ENCODE measurements at places on chromosomes 2 and 18.

GRCh38 chr18:45439851-45440645 lies 175.2 kb upstream of the SLC14A2 start:
- no peak for DNase-seq

GRCh38 chr2:33104726-33105125 lies 158.0 kb downstream of the LTBP1 start:
- no peak for DNase-seq

GRCh38 chr18:8793445-8794155 lies 88.2 kb downstream of the MTCL1 start:
- no peak for DNase-seq

DNA sequence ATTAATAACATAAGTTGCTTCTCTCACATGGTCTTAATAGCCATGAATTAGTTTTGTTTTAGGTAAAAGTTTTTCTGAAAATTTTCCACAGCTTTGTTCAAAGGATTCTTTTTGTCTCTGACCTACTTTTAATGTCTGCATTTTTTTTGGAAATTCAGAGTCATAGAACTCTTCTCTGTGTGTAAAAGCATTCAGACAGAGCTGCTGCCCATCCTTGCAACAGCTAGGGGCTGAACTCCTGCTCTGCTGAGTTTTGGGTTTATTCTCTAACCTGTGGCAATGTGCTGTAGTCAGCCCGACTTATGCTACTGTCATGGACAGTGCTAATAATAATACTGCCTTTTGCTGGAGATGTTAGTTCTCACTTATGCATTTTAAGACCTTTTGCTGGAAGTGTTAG lies 44.1 kb downstream of the RALBP1 start:
- no peak for DNase-seq

DNA sequence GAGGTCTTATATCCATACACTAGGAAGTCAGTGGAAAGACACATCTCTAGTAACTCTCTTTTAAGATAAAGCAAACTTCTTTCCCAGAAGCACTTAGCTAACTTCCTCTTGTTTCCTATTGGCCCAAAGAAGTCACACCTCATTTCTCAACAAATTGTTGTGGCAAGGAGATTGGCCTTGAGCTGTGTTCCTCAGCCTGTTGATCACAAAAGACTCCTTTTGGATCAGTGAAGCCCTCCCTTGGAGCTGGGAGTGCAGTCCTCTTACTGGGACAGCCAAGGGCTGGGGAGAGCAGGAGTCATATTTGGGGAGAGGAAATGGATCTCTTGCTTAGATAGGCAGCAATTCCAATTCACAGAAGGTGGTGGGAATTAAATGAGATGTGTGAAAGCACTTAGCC lies 51.2 kb upstream of the DAPL1 start:
- DNase-seq, result no peak

- DNase-seq, result no peak
Measured at GRCh38 chr2:55609938-55610578, 7.4 kb downstream of the PPP4R3B start.

DNA sequence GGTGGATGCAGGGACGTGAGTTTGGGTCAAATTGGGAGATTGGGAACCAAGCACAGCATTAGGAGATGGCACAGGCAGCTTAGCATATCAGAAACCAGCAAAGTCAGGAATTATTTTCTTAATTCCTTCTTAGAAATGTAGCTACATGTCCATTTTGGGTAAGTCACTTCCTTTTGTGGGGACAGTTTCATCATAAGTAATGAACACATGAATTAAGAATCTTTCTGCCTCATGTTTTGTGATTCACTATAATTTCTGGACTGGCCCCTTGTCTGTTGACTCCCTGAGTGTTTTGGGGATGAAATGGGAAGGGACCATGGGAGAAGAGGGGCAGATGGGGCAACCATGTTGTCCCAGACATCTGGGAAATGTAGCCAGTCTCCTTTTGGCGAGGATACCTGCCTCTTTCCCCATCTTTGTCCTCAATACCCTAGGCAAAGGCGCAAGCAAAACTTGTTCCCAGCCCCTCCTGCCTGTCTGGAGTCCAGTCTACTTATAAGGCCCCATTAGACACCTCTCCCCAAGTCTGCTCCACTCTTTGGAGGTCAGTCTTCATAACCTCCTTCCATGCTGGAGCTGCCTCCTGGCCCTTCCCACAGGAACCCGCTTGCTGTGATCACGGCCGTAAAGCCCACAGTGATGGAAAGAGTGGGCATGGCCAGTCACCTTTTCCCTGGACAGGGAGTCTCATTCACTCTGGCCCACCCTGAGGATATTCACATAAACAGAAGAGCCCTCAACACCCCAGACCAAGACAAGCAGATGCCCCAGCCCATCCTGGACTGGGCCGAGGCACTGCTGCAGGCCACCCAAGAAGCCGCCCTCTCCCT lies 25.7 kb downstream of the MTHFD2 start:
- no peak for DNase-seq

DNA sequence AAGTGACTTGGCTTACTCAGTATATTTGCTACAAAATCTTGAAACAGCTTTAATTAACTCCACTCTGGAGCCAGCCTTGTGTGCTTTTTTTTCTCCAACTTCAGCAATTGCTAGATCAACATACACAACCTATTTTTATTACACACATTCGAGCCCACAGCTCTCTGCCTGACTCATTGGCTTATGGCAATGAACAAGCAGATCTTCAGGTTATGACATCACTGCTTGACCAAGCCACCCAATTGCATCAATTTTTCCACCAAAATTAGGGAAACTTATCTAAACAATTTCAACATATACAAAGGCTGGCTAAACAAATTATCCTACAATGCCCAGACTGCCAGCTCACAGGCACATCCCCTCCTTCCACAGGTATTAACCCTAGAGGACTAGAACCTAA lies 39.6 kb upstream of the PDK1 start:
- DNase-seq, result no peak

DNA sequence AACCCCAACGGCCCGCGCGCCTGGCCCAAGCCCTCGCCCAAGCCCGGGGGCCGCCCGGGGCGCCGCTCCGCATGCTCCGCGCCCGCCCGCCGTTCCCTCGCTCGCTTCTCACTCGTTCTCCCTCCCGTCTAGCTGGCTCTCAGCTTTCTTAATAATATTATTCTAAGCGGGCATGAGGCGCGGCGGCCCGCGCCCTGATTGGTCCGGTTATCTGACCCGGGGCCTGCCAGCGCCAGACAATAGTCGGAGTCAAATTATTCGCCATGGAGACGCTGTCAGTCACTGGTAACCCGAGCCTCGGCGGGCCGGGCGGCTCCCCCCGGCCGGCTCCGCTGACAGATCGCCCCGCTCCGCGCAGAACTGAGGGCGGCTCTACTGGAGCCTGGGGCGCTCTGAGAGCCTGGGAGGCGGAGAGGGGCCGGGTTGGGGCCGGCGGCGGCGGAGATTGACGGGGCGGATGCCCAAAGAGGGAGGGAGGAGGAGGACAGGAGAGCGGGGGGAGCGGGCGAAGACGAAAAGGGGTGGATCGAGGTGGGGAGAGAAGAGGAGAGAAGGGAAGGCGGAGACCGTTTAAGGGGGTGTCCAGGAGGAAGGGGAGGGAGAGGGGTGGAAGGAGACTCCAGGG lies at the start of gene SIX2:
TSS of gene SIX2 (minus strand) at position 150 of the 625 bp plus-strand sequence. CDS start 342 bp downstream, outside the sequence.
- no peak for DNase-seq

DNA sequence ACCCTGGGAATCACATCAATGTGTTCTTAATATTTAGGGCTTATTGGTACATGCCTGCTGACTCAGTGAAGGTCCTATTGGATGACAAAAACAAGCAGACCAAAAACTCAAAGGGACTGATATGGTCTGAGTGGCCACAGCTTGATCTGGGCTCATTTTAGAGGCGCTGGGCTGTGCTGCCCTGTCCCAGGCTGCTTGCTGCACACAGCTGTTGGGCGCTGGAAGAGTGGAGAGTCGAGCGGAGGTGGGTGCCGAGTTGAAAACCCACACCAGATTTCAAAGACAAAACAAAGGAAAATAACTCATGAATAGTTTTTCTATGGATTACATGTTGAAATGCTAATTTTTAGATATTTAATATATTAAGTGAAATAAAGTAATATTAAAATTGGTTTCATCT lies 68.5 kb downstream of the LONRF2 start:
- DNase-seq, result no peak

DNA sequence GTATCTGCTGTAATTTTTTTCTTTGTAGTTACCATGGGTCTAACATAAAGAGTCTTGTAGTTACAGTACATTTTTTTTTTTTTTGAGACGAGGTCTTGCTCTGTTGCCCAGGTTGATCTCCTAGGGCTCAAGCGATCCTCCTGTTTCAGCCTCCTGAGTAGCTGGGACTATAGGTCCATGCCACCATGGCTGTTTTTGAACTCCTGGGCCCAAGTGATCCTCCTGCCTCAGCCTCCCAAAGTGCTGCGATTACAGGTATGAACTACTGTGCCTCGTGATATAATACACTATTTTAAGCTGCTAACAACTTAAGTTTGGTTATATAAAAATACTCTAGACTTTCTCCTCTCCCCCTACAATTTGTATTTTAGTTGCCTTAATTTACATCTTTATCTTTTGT lies 46.3 kb downstream of the ASB1 start:
- DNase-seq, result no peak

GRCh38 chr2:198490748-198491147 lies 686.4 kb downstream of the PLCL1 start:
- no peak for DNase-seq

- no peak for DNase-seq
Measured at GRCh38 chr18:43247944-43248343, 29.3 kb downstream of the SYT4 start.

GRCh38 chr18:63113899-63114565 lies 205.5 kb downstream of the BCL2 start:
- DNase-seq, result no peak

DNA sequence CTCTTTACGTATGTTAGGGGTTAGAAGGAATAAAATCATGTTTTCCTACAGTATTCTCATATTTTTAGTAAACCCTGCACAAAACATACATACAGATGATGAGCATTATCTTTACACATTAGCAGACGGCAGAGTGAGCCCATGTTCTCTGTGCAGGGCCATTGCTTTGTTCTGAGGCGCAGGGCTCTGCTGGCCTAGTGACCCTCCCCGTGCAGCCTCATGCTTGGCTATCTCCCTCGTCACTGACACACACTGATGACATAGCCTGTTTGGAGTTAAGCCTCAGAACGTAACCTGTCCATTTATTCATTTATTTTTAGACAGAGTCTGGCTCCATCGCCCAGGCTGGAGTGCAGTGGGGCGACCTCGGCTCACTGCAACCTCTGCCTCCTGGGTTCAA lies 115.9 kb upstream of the FOSL2 start:
- no peak for DNase-seq

DNA sequence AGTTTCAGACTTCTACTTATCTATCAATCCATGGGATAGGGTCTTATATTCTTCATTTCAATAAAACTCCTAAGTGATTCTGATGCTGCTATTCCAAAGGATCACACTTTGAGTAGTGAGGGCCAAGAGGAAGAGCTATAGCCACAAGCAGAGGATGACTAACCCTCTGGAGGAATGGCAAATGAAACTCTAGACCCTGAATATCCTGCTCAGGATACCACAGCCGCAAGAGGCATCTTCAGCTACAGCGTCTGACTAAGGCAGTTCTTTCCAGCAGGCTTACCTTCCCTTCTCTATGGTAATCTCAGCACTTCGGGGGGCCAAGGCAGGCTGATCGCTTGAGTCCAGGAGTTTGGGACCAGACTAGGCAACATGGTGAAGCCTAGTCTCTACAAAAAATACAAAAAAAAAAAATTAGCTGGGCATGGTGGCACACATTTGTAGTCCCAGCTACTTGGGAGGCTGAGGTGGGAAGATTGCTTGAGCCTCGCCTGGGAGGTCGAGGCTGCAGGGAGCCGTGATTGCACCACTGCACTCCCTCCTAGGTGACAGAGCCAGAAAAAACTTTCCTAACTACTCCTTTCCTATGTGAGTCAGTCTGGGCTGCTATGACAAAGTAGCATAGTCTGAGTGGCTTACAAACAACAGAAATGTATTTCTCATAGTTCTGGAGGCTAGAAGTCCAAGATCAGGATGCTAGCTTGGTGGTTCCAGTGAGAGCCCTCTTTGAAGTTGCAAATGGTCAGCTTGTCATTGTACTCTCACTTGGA lies 371.9 kb downstream of the IRS1 start:
- no peak for DNase-seq

DNA sequence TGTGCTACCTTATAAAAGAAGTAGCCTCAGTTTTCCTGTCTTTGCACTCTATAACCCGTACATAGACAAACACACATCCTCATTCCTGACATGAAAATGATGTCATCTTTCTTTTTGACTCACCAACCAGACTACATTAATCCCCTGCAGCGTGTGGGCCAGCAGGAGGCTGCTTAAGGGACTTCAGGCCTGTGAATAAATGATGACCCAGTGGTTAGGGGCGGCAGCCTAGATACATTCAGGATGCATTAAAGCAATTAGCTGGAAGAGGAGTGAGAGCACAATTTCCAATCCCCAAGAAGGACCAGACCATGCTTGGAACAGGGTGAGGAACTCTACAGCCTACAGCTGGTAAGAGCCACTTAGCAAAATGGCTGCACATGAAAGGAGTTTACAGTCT lies 57.3 kb upstream of the KLF7 start:
- no peak for DNase-seq

GRCh38 chr2:108029496-108029895 lies 43.2 kb downstream of the SLC5A7 start:
- DNase-seq, result no peak

DNA sequence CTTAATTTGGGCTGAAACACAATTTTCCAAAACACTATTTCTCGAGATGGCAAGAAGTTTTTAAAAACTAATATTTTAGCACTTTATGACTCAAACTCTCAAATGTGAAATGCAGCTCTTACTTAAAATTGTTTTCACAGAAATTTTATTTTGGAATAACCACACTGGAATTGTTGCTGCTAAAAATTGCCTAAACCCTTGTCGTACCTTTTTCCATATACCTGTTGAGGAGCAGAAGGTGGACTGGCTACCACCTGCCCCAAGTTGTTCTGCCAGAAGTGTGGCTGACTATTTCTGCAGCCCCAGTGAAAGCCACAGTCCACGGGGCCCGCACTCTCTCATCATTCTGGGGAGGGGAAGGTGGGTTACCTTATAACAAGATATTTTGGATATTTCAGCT lies 23.4 kb downstream of the TNFRSF11A start:
- no peak for DNase-seq

DNA sequence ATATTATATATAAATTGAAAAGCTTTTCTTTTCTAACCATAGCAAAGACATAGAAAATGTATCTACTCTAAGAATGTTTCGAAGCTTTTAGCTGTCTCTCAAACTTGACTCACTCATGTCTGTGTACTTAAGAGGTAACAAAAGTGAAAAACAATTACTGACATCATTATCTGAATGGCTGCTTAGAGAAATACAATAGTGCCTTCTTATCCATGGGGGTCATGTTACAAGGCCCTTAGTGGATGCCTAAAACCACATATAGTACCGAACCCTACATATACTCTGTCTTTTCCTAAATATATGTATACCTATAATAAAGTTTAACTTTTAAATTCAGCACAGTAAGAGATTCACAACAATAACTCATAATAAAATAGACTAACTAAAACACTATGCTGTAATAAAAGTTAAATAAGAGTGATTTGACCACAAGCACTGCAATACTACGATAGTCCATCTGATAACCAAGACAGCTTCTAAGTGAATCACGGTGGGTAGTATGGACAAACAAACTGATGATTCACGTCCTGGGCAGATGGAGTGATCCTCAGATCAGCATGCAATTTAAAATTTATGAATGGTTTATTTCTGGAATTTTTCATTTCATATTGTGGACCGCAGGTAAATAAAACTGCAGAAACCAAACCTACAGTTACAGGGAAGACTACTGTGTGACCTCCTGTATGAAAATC lies 246.2 kb downstream of the XIRP2 start:
- no peak for DNase-seq

GRCh38 chr2:37984589-37984988 lies 59.5 kb downstream of the RMDN2 start:
- no peak for DNase-seq

GRCh38 chr2:151478011-151478410 lies 68.3 kb downstream of the RIF1 start:
- DNase-seq, result no peak

GRCh38 chr18:76803814-76804213 lies 18.5 kb upstream of the ZNF236 start:
- no peak for DNase-seq
